Stimulated activated CD4-positive, alpha-beta T cell treated with anti-CD3 and anti-CD28 coated beads, Interleukin-12 subunit alpha, Interleukin-12 subunit beta, amount 100 ng/mL, for 4 hours (primary cell): ENCODE measurements at places on chromosomes 1 and 21.

GRCh38 chr1:20366056-20366462 is 75.4 kb downstream of the VWA5B1 start:
- no peak for DNase-seq

DNA sequence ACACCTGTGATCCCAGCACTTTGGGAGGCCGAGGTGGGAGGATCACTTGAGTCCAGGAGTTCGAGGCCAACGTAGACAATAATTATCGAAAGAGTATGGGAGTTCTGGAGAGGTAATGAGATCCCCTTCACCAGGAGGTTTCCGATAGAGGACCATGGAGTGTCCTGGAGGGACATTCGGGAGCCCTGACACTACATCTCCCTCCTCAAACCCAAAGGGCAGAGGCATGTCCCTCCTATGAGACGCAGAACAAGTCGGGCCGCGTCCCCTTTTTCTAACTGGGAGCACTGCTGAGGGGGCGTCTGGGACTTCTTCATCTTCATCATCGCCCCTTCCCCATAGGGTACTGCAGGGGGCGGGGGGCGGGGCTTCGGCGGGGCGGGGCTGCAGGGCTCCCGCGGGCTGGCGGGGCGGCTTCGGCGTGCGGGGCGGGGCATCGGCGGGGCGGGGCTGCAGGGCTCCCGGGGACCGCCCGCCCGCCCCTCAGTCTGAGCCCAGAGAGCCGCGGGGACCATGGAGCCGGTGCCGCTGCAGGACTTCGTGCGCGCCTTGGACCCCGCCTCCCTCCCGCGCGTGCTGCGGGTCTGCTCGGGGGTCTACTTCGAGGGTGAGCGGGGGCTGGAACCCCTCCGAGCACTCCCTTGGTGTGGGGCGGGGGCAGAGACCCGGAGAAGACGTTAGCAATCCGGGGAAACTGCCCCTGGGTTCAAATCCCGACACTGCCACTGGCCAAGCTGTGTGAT is at the start of gene THEMIS2:
THEMIS2 (plus strand) TSS at position 486 of the 743 bp plus-strand sequence; CDS start at position 514, 28 bp downstream.
- peak; percentile 83 for DNase-seq

GRCh38 chr1:243507001-243507671 is 251.3 kb downstream of the SDCCAG8 start:
- DNase-seq = no peak

- DNase-seq = no peak
Measured at GRCh38 chr1:58754073-58754613, 29.7 kb downstream of the JUN start.

- DNase-seq = no peak
Measured at GRCh38 chr1:46692811-46693770, 21.4 kb downstream of the TEX38 start.

DNA sequence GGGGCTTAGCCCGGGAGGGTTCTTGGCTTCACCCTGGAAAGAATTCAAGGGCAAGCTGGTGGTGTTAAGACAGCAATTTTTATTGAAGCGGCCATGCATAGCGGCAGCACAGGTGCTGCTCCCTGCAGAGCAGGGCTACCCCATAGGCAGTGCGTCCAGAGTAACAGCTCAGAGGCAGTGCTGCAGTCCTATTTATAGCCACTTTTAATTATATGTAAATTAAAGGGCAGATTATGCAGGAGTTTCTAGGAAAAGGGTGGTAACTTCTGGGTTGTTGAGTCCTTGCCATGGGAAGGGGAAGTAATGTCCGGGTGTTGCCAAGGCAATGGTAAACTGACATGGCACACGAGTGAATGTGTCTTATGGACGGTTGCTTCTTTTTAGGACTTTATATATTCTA is 57.0 kb downstream of the VPS26C start:
- DNase-seq = no peak

DNA sequence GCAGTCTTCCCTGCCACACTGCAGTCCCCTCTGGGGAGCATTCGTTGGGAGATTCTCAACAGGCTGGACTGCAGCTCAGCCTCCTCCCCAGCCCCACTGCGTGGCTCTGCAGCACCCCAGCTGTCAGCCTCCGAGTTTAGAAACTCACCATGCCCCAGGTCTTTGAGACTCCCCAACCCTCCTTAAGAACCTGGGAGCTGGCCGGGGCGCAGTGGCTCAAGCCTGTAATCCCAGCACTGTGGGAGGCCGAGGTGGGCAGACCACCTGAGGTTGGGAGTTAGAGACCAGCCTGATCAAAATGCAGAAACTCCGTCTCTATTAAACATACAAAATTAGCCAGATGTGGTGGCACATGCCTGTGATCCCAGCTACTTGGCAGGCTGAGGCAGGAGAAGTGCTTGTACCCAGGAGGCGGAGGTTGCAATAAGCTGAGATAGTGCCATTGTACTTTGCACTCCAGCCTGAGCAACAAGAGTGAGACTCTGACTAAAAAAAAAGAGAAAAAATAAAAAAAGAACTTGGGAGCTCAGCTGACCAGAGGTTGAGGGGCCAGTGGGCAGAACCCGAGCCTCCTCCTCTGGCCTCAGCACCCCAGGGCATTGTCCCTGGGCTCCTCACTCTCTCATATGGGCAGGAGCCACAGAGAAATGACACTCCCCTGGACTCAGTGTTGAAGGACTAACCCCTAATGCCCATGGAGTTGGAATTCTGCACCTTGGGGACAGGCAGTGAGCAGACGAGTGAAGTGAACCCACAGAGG is 5.6 kb downstream of the OLIG2 start:
- no peak for DNase-seq
